ENCODE measurements at places on chromosomes 11 and 22. TPM values are rescaled to one million over a fixed set of nuclear protein-coding genes. Genes with fewer than 3 reads are reported as not detected.

The TLCD5 gene
- total RNA-seq = 1.1 TPM

The SAAL1 gene
- total RNA-seq = 14.3 TPM

The ROBO4 gene
- 32.9 TPM for total RNA-seq

The PLAAT5 gene
- total RNA-seq = 0.16 TPM

The DEFB108B gene
- total RNA-seq = not detected

All from cardiac atrium fibroblast (primary cell).